ENCODE measurements at places on chromosomes 6 and 20.

- no peak for DNase-seq
These were observed 29.9 kb downstream of the ADTRP start for GRCh38 chr6:11748591-11749210.

DNA sequence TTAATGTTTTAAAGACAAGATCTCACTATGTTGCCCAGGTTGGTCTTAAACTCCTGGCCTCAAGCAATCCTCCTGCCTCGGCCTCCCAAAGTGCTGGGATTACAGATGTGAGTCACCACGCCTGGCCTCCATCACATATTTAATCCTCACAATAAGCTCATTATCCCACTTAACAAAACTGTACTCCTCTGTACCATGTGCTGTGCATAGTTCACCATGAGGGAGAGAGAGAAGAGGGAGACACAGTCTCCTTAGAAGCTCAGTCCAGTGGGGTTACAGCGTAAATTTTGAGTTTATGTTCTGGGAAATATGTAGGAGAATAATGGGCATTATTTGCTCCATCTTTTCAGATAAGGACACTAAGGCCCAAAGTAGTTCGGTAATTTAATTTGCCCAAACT is 7.9 kb upstream of the CPNE5 start:
- DNase-seq: no peak

DNA sequence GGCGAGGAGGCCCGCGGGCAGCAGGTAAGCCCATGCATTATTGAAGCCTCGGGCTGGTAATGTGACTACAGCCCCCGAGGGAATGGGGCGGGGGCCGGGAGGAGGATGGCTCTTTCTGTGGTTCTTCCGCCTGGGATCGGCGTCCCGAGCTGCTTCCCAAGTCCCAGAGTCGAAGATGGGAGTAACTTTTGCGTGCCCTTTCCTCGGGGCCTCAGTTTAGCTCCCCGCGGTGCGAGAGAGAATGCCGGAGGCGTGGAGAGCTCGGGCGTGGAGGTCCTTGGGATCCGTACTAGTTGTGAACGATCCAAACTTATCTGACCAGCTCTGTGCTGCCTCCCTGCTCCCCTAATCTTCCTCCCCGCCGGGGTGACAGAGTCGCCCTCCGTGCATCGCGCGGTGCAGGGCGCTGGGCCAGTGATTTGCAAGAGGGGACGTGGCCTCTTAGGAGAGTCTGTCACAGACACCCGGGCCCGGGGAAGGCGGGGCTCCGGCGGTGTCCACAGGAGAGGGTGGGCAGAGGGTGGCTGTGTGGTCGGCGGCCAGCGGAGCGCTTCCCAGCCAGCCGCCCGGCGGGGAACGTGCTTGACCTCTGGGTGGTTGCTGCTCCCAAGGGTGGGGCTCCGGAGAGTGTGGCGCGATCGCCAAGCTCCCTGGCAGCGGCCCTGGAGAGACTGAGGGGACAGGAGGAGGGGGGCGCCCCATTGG is 815 bp downstream of the UTRN start:
- peak; percentile 27 for DNase-seq

DNA sequence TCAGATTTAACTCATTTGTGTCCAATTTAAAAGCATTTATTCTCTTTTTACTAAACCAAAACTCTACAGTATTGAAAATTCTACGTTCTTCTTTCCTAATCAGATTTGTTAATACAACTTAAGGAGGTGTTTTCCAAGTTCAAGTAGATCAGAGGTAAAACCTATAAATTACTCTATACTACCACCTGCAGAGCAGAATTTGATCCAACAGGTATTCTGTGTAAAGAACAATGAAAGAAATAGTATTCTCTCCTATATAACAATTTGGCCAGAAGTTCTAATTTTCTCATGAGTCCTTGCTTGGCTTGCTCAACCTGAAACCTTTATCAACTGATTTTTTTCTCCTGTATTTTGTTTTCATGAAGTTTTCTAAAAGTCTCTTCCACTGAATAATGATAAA is 28.5 kb upstream of the DST start:
- DNase-seq: no peak

GRCh38 chr6:95249661-95250060 is 327.7 kb upstream of the MANEA start:
- DNase-seq: no peak

GRCh38 chr20:57566803-57567459 is 6.0 kb downstream of the PCK1 start:
- DNase-seq: no peak

DNA sequence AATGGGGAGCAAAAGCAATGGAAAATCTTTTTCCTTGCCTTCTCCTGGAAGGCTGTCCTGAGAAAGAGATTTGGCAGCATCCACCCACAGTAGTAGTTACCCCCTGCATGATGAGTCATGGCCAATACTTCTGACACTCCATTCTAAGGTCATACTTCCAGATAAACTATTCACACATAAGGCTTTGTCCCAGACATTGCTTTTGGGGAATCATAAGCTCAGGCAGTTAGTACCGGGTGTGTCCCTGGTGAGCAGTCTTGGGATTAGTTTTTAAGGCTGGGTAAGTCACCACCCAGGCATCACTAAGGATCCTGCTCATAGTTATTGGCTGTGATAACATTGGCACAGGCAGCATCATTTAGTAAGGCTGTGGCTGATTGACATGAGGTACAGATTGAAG is 160.6 kb upstream of the GGTLC1 start:
- DNase-seq: no peak

DNA sequence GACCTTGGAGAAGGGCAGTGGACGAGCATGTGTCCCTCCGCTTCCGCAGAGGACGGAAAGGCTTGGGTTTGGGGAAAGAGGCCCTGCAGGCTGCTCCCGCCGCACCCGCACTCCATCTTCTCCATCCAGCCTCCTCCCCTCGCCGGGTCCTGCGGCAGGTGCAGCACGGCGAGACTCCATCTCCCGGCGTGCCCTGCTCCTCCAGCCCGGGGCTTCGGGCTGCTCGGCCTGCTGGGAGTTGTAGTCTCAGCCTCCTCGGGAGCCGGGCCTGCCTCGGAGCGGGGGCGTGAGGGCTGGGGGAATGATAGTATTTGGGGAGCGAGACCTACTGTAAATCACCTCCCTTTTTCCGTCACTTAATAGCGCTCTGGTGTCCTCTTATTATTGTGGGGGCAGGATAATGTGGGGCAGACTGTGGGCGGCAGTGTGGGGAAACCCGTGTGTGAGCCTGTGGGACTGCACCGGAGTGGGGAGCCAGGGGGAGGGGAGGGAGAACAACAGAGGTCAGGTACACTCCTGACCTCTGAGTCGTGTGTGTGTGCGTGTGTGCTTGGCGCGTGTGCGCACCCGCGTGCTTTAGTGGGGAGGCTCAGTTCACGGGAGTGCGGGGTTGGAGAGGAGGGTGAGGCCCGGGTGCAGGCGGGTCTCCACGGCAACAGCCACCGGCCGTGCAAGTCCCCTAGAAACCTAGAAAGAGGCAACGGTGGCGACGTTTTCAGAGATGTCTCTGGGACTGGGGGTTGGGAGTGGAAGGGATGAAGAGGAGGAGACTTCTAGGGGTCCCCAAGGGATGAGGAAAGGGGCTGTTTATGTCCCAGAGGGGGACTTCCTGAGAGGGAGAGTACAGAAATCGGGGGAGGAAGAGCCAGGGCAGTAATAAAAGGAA is 4.1 kb downstream of the TTBK1 start:
- peak; percentile 77 for DNase-seq

- DNase-seq: no peak
These were observed 213.8 kb downstream of the ERMARD start for GRCh38 chr6:169965239-169965638.

- no peak for DNase-seq
These were observed 987 bp downstream of the TMEM181 start for GRCh38 chr6:158560836-158561320.

- no peak for DNase-seq
These were observed 40.3 kb downstream of the ATP9A start for GRCh38 chr20:51727872-51728271.

DNA sequence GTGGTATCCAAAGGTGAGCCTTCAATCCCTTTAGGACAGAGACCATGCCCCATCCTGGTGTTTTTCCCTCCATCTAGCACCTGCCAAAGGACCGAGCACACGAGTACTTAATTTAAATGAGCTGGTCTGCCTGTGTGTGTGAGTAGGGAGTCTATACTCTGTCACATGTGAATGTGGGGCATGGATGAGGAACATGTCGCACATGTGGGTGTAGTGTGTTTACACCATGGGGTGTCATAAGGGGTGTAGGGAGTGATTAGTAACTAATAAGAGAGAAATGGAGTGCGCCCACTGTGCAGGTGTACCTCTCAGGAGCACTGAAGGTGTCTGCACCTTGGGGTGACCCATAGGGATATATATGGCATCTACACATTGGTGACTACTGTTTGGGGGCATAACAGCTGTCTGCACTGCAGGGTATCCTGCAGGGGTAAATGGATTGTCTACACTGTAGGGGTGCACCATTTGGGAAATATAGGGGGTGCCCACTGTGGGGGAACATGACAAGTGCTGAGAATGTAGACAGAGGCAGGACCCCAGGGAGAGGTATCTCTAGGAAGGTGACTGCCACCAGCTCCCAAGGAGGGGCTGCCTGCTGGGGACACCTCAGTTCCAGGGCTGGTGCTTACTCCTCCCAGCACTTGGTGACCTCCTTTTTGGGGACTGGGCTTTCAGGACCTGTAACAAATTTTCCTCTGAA is 53.5 kb downstream of the EBF4 start:
- no peak for DNase-seq

GRCh38 chr6:41730531-41731436 is 4.6 kb downstream of the TFEB start:
- DNase-seq: no peak

GRCh38 chr6:4727671-4728435 is 48.4 kb upstream of the CDYL start:
- peak; percentile 5 for DNase-seq

DNA sequence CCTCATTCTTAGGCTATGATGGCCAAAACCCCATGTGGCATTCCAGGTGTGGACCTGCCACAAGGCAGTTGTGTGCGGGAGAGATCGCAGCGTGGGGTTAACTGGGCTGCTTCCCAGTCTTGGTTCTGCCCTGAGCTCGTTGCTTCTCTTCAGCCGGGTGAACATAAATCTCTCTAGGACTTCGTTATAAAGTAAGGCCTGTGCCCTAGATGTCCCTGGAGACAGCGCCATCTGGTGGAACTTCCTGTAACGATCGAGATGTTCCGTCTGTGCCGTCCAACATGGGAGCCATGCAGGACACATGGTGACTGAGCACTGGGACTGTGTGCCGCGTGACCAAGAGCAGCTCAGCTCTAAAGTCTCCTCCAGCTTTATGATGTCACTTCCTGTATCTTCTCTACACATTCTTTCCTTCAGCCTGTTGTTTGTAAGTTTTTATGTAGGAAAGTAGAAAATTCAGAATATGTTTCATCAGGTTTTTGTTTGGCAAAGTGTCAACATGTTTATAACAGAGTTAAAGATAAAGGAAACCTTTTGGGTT is 26.8 kb upstream of the RPP40 start:
- DNase-seq: peak; percentile 87

- no peak for DNase-seq
These were observed 297.7 kb upstream of the MANEA start for GRCh38 chr6:95279616-95280015.

DNA sequence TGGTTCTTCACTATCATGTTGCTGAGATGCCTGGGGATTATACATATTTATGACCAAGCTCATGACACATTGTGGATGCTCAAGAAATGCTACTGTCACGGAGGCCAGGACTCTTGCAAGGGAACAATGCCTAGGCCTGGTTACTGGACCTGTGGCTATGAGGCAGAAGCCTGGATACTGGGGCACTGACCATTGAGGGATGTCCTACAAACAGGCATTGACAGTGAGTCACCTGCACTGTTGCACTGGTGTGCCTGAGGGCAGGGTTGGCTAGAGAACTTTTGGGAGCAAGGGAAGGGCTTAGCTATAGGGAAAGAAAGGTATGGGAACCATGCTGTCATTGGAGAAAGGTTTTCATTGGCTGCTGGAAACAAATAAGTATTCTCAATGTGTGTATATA is 313.1 kb upstream of the SUPT3H start:
- no peak for DNase-seq

GRCh38 chr20:46546298-46546697 is 4.2 kb downstream of the OCSTAMP start:
- no peak for DNase-seq

DNA sequence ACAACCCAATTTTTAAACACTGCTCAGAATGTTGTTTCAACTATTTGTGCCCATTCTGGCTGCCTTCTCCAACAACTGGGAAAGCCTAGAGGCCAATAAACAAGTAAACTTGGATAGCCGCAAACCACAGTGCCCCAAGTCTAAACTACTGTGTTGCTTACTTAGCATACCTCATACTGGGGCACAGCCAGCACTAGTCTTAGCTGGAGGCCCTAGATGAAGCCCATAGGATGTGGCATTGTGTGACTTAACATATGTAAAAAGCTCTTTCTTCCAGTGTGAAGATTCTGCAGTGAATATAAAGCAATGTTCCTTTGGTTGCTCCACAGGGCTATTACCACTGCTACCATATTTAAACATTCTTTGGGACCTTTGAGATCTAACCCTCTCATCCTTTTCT is 564.3 kb upstream of the NRSN1 start:
- DNase-seq: no peak

GRCh38 chr20:16451001-16451400 is 122.2 kb downstream of the KIF16B start:
- DNase-seq: no peak

- no peak for DNase-seq
These were observed 62.2 kb downstream of the INSM1 start for GRCh38 chr20:20430066-20430465.

GRCh38 chr6:142903812-142904211 is 41.2 kb downstream of the HIVEP2 start:
- no peak for DNase-seq

DNA sequence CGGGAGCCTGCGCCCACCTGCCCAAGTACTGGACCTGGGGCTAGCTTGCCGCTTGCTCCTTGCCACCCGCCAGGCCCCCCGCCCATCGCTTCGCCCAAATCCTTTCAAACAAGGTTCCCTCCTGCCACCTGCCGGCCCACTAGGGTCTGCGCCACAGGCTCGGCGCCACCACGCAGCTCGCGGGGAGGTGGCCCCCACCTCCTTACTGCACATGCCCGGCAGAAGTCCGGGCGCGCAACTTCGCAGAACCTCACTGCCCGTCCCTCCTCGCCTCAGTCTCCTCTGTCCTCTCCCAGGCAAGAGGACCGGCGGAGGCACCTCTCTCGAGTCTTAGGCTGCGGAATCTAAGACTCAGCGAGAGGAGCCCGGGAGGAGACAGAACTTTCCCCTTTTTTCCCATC is 11.2 kb downstream of the GNAS-AS1 start:
- no peak for DNase-seq

DNA sequence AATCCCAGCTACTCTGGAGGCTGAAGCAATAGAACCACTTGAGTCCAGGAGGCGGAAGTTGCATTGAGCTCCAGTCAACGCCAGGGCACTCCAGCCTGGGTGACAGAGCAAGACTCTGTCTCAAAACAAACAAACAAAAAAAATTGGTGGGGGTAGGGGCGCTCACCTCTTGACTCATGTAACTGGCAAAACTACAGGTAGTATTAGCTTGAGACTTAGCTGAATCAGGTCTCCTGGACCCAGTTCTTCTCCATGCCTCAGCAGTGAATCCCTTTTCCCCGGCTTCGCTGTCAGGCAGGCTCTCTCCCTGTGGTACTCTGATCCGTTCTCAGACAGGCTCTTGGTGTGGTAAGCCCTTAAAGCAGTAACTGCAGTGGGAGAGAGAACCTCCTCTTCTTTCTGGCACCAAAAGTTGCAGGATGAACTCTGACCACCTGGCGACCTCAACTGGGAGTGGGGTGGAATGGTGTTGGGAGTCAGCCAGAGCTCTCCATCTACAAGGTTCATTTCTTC is 12.9 kb downstream of the SLC9A8 start:
- no peak for DNase-seq

- DNase-seq: no peak
These were observed 329.1 kb upstream of the QKI start for GRCh38 chr6:163085426-163085825.

- DNase-seq: no peak
These were observed 19.8 kb downstream of the PTK7 start for GRCh38 chr6:43095939-43096338.

GRCh38 chr20:52190437-52191131 is 995 bp downstream of the ZFP64 start:
- peak; percentile 37 for DNase-seq
